ENCODE measurements at places on chromosomes 7 and 10.

DNA sequence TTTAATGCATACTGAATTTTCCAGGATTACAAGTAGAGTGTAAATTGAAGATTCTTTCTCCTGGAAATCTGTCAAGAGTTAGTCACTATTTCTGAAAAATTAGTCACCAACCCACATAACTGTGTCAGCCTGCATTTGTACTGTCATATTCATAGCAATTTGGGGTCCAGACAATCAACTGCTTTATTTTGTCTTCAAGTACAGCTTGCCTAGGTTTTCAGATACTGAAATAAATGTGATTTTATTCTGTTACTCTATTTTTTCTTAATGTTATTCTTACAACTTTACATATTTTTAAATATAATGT lies 55.1 kb downstream of the CUBN start:
- DNase-seq, result no peak

DNA sequence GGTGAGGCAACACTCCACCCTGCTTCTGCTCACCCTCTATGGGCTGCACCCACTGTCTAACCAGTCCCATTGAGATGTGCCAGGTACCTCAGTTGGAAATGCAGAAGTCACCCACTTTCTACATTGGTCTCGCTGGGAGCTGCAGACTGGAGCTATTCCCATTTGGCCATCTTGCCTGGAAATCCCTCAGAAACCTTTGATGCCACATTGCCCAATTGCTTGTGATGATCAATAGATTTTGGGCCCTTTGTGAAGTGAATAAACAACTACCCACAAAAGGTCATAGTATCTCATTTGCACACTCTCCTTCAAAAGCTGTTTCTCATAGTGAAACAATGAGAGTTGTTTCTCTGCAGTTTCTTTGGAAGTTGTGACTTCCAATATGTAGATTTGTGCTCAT lies 742.9 kb downstream of the INHBA start:
- no peak for DNase-seq

- DNase-seq, result no peak
Observed at GRCh38 chr7:157670490-157671357, 333.9 kb downstream of the DNAJB6 start.

GRCh38 chr7:45239486-45239885 lies 81.9 kb downstream of the RAMP3 start:
- no peak for DNase-seq

GRCh38 chr7:74525881-74526280 lies 72.2 kb downstream of the GTF2IRD1 start:
- no peak for DNase-seq

- no peak for DNase-seq
Observed at GRCh38 chr10:24307116-24307515, 98.2 kb downstream of the KIAA1217 start.

- DNase-seq, result no peak
Observed at GRCh38 chr7:112630565-112630964, 149.8 kb downstream of the LSMEM1 start.

GRCh38 chr10:103711351-103711994 lies 143.9 kb downstream of the SH3PXD2A start:
- no peak for DNase-seq

- DNase-seq, result no peak
Observed at GRCh38 chr7:116911801-116912200, 41.5 kb upstream of the ST7 start.

- no peak for DNase-seq
Observed at GRCh38 chr7:17391366-17391765, 92.9 kb downstream of the AHR start.

GRCh38 chr7:120874722-120875121 lies 16.8 kb upstream of the TSPAN12 start:
- no peak for DNase-seq
